Urinary bladder (tissue), 4 donors: ENCODE measurements at places on chromosomes 1 and 21. TPM values are rescaled to one million over a fixed set of nuclear protein-coding genes. Genes with fewer than 3 reads are reported as not detected.

Gene ZNF593OS
- not detected for total RNA-seq

DNA sequence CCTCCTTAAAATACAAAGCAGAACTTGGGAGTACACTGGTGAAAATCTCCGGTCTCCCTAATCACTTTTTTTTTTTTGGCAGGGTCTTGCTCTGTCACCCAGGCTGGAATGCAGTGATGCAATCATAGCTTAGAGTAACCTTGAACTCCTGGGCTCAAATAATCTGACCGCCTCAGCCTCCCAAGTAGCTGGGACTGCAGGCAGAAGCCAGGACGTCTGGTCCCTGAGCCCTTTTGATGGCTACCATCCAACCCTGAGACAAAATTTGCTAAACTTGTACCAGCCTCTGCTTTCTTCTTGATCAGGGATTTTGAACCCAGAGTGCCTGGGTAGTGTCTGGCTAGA lies 4.1 kb downstream of the L1TD1 start:
- no peak for DNase-seq

- no peak for DNase-seq
Observed at GRCh38 chr1:34711485-34711884, 43.4 kb upstream of the GJB5 start.

Gene SPRR2A
- not detected for total RNA-seq

GRCh38 chr1:119227456-119227855 lies 87.0 kb upstream of the WARS2 start:
- DNase-seq: no peak

DNA sequence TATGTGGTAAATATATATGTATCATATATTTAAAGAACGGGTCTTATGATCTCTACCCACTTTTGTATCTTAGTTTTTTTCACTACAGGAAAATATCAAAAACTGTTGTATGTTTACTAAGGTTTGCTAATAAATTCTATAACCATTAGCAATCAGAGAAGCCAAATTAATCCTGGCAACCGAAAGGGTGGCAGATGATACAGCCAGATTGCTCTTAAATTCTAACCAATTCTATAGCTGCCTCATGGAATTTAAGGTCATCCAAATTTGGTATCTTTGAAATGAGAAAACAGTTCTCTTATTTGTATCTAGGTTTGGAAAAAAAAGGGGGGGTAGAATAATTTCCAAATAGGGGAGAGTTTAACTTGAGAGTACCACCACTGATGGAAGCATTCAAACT lies 591.2 kb downstream of the SMYD3 start:
- DNase-seq: no peak

DNA sequence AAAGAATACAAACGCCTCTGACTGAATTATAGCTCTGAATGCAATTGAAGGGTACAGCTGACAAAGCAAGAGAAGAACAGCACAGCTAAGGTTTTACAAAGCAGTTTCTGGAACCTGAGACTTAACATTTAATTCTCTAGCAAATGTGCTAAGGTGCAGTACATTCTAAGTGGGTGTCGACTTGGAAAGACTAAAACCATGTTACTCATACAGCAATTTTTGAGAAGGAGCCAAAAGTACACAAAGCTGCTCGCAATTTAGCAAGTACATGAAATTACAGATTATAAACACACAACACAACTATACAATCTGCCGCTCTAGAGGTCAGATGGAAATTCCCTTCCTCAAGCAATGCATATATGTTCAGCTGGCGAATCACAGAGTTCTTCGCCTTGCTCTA lies 121.9 kb downstream of the TIAM1 start:
- DNase-seq: no peak

Gene B3GALT5
- total RNA-seq: 2.0 TPM

DNA sequence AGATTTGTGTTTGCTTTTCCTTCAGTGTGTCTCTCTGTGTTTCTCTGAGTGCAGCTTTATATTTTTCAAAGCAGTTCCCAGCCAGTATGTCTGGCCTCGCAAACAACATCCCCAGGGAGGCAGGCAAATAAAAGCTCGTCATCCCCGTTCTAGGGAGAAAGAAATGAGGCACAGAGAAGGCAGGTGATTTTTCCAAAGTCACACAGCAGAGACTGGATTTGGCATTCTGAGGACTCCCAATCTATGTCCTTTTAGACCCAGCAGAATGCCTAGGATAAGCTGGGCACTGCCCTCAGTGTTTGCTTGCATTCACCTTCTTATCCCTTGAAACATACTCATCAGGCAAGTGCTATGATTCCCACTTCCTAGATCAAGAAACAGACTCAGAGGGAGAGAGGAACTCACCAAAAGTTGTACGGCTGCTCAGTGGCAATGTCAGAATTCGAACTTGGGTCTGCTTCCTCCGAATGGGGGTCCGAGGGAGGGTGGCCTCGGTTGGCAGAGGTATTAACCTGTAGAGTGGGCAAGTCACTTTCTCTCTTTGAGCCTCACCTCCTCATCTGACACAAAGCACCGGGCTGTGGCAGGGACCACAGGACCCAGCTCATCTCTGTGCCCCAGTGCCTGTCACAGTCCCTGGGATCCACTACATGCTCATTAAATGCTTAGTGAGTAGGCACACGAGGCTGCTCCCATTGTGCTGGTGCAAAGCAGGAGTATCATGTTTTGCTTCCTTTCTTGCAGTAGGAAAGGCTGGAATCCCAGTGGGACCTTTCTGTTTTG lies 4.2 kb downstream of the RAP1GAP start:
- DNase-seq: no peak

DNA sequence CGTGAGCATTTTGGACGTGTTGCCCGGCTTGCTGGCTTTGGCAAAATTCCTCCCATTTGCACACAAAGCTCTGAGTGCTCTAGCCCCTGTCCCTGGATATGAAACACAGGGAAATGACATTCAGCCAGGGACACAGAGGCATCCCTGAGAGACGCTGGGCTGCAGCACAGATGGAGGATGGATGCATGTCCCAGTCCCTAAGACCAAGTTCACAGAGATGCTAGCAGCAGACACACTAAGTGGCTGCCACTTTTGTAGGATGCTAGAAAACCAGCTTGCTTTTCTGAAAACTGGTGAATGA lies 12.5 kb downstream of the ACTRT2 start:
- DNase-seq: no peak

- DNase-seq: no peak
Observed at GRCh38 chr1:155801149-155801548, 55.9 kb downstream of the GON4L start.

GRCh38 chr1:234018816-234019215 lies 114.3 kb downstream of the SLC35F3 start:
- DNase-seq: no peak

Gene AIRE
- total RNA-seq: 0.11 TPM

Gene RAB25
- total RNA-seq: 11.9 TPM

DNA sequence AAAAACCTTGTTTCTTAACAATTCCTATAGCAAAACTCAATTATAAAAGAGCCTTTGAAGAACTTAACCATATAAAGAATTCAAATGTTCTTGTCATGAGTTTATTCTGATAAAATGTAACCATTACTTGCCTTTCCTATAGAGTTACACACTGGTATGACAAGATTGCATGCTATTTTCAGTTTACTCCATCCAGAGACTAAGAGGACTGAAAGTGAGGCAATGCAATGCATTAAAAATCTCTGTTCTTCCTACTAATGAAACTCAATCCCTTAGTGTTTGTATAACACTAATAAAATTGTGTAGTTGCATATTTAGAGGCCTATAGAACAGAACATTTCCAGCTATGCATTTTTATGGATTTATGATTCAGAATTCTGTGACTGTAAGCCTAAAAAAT lies 88.1 kb downstream of the COP1 start:
- no peak for DNase-seq

Gene FAM78B
- total RNA-seq: 1.1 TPM

GRCh38 chr1:96424877-96425276 lies 296.7 kb upstream of the PTBP2 start:
- no peak for DNase-seq

Gene HSPA13
- total RNA-seq: 71.8 TPM

Gene CELA2A
- total RNA-seq: not detected

Gene CA6
- total RNA-seq: not detected

DNA sequence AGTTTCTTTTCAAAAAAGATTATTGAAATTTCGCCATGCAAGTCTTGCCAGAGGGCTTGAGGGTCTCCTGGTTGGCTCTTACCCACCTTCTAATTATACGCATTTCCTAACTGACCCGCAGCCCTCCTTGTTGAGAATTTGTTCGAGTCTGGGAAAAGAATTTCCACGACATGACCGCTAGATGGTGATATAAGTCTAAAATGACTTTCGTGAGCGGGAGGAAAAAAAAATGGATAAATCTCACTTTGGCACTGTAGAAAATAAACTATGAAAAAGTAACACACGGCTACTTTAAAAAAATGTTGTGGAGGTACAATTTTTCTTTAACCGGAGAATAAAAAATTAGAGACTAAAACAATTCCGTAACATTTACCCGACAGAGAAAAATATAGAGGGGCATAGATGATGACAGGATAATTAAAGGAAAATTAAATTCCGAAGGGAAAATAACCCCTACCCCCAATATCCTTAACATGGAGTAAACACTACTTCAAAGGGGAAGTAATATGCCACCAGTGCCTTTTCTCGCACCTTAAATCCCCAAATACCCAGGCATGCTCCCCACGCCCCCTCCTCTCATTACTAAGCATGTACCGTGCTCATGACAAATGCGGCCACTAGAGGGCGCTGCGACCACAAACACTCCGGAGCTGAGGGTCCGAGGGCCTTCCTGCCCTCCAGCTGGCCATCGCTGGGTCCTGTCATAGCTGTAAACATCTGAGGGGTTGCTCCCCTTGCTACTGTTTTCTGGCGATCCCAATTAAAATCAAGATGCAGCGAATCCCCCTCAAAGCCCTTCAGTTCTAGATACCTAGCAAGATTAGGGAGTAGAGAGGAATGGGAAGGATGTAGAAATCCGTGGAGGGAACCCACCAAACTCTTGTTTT lies 266.9 kb downstream of the ASTN1 start:
- peak; percentile 49 for DNase-seq

- no peak for DNase-seq
Observed at GRCh38 chr1:230542054-230542453, 100.2 kb upstream of the COG2 start.

Gene HFM1
- 27.5 TPM for total RNA-seq

GRCh38 chr1:18854331-18855025 lies 5.0 kb downstream of the TAS1R2 start:
- DNase-seq: no peak

DNA sequence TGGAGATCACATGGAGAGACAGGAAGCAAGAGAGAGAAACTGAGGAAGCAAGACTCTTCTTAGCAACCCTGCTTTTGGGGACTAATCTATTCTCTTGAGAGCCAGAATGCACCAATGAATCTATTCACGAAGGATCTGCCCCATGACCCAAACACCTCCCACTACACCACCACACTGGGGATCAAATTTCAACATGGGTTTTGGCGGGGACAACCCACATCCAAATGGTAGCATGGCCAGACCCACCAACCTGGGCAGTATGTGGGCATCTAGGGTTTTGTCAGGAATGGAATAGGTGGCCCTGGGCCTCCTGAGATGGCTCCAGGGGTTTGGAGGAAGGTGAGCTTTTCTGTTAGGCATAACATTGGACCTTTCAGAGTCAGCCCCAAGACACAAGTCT lies 33.7 kb downstream of the NENF start:
- DNase-seq: no peak

GRCh38 chr1:48105165-48105564 lies 108.0 kb upstream of the TRABD2B start:
- DNase-seq: no peak

Gene TMCO2
- not detected for total RNA-seq

Gene IL20
- total RNA-seq: not detected

Gene ELAVL4
- total RNA-seq: 5.7 TPM

DNA sequence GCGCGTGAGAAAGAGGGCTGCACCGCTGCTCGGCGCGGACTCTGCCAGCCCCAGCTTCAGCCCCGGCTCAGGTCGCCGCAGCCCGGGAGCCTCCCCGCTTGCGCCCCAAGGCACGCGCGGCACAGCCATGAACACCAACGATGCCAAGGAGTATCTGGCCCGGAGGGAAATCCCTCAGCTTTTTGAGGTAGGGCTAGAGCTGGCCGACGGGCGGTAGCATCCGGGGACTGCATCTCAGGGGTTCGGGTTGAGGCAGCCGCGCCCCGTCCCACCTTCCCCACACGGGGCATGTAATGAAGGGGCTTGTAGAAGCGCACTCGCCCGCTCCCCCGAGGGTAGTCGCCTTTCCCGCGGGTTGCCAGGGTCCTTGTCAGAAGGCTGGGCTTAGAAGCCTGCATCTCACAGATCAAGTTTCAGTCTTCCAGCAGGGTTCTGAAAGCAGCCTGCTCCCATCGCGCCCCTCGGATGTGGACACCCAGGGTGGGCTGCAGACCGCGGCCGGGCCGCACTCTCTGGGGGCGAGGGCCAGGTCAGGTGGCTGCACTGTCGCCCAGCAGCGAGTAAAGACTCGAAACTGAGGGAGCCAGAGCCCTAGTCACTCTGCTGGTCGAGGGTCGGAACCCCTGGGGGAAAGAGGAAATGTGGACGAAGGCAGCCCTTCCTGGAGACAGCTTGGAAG lies 507 bp downstream of the AK5 start:
- DNase-seq: no peak

DNA sequence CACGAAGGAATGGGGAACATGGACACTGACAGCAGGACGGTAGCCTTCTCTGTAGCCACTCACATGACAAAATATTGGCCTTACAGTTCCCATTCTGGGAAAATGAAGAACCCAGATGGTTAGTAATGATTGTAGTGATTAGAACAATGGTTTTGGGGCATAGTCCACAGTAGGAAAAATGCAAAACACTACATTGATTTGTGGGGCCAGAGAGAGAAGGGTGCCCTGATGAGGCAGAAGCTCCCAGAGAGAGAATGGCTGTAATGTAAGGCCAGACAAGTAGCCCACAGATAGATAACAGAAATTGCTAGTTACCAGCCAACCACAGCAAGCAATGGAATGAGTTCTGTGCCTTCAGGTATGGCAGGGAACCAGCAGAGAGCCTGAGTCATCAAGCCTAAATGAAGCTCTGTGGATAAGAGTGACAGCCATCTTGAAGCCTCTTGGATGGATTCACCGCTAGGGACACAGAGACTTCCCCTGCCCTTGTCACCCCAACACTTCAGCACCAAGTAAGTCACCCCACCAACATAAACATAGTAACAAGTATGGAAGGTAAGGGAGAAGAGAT lies 206.1 kb downstream of the BACH1 start:
- no peak for DNase-seq

Gene TSSK3
- 0.79 TPM for total RNA-seq

Gene CYP4Z1
- total RNA-seq: 0.53 TPM

Gene DNAJC8
- total RNA-seq: 42.2 TPM

DNA sequence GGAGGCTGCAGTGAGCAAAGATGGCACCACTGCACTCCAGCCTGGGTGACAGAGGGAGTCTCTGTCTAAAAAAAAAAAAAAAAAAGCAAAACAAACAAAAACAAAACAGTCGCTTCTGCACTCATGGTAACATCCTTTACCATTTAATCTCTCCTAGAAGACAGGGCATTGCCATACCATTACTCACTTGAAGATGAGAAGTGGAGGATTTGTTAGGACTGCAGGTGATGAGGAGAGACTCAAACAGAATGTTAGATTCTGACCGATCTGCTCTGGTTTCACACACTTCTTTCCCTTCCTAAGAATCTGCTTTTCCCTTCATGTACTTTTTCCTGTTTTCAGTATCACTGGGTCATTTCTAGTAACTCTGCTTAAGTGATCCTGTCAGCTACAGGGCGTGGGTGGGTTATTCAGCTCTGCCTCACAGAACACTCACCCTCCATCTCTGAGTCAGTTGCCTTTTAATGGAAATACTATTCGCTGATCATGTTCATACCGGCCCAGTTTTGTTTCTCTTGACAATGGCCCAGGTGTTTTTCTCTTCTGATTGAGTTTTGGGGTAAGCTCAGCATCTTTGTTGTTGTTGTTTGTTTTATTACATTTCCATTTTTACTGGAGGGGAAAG lies 148.0 kb upstream of the ERG start:
- no peak for DNase-seq
